ENCODE measurements at places on chromosomes 3 and 15.

DNA sequence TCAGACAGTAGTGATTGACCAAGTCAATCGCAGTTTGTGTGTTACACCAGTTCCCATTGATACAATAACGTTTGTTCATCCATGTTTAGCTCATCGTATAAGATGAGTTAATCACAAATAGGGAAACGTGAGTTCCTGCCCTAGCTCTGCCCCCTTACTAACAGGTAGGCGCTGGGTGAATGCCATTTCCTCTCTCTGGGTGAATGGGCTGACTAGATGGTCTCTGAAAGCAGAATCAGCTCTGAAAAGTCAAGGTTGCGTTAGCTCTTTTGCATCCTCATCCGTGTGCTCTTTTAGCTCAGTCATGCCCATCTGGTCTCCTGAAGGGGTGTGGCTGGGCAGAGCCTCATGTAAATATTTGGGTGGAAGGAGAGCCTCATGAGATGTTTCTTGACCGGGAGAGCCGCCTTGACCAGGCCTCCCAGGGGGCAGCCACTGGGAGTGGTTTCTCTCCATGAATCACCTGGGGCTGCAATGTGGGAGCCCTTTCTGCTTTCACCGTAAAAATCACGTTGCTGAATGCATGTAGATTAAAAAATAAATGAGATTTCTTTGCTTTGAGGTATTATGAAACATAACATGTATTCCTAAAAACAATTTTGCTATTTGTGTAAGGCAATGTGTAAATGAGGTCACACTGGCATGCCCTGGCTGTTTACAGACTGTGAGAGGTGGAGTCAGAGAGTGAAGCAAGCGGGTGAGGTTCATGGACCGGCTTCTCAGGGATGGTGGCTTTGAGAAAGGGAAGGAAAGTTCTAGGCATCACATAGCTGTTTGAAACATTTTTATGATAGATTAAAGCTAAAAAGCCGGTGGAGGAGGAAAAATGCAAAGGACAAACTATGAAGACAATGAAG is 108.4 kb upstream of the RASGRP1 start:
- DNase-seq, result no peak

GRCh38 chr3:178835033-178835432 is 236.6 kb downstream of the ZMAT3 start:
- DNase-seq, result no peak

DNA sequence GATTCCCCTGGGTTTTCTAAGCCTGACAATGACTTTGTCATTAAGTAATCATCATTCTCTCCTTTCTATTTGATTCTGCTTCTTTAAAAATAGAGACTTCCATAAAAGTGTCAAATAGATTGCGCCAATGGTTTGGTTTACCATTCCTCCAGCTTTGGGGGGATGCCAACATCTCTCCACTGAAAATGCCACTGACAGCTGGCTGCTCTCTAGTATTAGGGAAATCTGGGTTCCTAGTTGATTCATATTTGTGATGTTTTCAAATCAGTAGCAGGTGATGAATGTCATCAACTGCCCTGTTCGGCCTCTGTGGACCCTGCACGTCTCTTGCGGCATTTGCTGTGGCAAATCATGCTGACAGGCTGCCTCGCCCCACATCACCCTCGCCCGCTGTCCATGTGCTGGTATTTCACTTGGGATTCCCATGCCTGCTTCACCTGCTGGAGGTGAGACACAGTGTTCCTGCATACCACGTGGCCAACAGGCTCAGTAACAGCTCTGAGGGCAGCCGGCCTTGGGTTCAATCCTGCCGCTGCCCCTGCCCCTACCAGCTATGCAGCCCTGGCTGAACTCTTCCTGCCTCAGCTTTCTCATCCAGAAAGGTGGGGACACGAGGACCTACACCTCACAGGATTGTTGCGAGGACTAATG is 28.1 kb downstream of the ZXDC start:
- DNase-seq, result no peak

GRCh38 chr15:47299846-47300434 is 417.4 kb upstream of the SEMA6D start:
- no peak for DNase-seq

DNA sequence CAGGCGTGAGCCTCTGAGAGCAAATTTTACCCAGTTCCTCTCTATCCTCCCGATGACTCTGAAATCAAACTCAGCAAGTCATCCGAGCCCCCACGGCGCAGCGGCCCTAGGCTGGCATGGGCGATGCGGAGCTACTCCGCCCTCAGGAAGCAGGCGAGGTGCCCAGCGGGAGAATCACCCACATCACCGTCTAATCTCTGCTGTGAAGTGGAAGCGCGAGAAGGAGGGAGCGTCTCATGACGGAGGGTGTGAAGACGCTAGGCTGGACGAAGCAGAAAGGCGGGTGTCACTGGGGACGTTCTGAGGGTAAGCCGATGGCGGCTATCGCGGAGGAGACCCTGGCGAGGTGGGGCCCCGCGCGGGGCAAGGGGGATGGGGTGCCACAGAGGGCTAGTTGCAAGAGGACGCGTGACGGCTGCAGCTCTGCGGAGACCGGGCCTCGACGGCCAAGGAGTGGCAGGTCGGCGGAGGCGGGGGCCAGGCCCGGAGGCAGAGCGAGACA is 9.1 kb upstream of the GNAI2 start:
- no peak for DNase-seq

GRCh38 chr3:122094693-122095092 is 39.5 kb downstream of the CD86 start:
- no peak for DNase-seq

GRCh38 chr15:29119847-29120246 is 149.8 kb downstream of the NSMCE3 start:
- no peak for DNase-seq

GRCh38 chr3:64438812-64439211 is 213.5 kb upstream of the PRICKLE2 start:
- no peak for DNase-seq

DNA sequence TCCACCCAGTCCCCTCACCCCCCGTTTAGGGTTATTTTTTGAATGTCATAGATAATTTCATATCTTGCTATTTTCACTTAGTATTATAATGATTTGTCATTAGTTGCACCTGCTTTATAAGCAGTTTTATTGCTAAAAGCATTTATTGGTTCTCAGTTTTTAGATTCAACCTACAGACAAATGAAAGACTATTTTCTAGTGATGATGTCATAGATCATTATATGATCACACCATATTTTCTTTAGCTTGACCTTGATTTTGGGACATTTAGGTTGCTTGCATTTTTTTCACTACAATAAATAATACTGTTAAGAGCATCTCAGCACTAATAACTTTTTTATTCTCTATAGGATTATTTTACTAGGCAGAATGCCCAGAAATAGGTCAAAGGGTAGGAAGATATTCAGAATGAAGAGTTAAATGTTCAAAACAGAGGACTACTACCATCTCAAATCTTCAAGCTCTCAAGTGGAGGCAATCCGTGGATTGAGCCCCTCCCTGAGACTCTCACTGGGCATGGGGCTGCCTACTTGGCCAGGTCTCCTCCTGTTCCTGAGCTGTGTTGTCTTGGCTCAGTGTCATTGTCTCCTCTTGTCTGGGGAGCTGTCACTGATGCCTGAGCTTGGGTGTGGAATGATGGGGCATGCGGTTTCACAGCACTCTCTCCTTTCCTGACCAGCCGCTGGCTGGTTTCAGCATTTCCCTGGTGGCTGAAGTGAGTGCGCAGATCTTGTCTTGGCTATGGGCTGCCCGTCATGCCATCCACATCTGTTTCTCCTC is 28.4 kb downstream of the CHCHD6 start:
- no peak for DNase-seq

GRCh38 chr3:40379674-40380306 is 7.2 kb upstream of the ENTPD3 start:
- DNase-seq, result no peak

DNA sequence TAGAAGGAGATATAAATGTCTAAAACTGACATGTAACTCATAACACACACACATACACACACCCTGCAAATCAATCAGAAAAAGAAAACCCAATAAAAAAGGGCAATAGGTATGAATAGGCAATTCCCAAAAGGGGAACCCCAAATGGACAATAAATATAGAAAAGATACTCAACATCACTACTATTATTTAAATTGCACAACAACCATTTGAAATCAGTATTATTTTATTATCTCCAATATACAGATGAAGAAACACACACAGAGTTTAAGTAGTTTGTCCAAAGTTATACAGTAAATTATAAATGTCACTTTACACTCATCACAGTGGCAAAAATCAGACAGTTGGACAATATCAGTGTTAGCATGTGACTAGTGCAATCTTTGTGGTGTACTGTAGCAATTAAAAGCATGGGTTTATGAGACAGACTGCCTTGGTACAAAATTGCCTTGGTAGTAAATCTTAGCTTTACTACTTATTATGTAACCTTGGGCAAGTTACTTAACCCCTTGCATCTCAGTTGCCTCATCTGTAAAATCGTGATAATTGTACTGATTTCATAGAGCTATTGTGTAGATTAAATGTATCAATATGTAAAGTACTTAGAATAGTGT is 3.4 kb upstream of the FSTL1 start:
- no peak for DNase-seq

- peak; percentile 14 for DNase-seq
Measured at GRCh38 chr15:56244038-56244810, 545 bp upstream of the RFX7 start.

DNA sequence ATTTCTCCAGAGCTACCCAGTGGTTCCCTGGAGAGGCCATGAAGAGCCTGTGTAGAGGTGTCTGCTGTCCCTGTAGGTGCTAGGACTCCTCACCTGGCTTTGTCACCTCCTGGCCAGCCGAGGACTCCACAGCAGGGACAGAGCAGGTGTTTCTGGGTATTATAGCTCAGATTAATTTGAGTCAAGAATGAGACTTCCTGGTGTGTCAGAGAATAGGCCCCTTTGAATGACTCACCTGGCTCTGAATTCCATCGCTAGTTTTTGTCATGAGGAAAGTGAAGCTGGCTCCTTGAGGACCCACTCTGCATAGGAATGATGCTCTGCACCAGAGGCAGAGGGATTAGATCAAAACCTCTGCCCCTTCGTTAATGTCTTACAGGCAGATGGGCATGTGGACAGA is 167.5 kb upstream of the TOPAZ1 start:
- no peak for DNase-seq

DNA sequence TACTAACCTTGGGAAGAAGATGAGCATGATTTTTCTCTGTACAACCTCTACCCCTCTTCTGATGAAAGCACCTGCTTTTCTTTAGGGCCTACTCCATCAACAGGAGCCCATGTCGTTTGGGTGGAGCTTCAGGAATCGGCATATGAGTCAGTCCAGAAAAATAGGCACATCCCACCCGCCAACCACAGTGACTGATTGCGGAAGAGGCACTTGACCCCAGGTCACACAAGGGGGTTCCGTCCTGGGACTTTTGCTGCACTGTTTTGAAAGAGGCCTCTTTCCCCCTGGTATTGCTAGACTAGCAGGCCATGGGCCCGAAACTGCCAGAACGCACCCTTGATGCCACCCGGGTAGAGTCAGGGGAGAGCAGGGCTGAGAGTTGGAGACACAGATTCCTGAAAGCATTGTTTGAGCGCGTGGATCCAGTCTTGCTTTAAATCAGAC is 19.3 kb upstream of the NRROS start:
- DNase-seq, result peak; percentile 26

- no peak for DNase-seq
Measured at GRCh38 chr3:108250626-108251025, 28.4 kb upstream of the IFT57 start.

GRCh38 chr15:23441204-23441603 is 5.8 kb downstream of the GOLGA6L2 start:
- no peak for DNase-seq

- no peak for DNase-seq
Measured at GRCh38 chr3:184562878-184563560, 1.4 kb downstream of the EPHB3 start.

DNA sequence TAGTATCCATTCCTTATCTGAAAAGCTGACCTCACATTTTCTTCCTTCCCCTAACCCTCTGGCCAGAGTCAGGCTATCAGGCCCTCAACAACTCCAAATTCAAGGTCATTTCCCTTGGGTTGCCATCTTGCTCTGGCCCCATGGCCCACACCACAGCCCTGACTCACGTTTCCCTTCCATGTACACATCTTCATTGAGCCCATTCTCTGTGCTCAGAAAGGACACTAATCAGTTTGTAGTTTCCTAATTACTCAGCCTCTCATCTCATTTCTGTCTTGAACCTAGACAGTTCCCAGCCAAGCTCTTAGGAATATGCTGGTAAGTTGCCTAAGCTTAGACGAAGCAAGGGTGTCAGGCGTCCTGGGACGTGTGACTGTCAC is 14.9 kb downstream of the TGM5 start:
- DNase-seq, result no peak

DNA sequence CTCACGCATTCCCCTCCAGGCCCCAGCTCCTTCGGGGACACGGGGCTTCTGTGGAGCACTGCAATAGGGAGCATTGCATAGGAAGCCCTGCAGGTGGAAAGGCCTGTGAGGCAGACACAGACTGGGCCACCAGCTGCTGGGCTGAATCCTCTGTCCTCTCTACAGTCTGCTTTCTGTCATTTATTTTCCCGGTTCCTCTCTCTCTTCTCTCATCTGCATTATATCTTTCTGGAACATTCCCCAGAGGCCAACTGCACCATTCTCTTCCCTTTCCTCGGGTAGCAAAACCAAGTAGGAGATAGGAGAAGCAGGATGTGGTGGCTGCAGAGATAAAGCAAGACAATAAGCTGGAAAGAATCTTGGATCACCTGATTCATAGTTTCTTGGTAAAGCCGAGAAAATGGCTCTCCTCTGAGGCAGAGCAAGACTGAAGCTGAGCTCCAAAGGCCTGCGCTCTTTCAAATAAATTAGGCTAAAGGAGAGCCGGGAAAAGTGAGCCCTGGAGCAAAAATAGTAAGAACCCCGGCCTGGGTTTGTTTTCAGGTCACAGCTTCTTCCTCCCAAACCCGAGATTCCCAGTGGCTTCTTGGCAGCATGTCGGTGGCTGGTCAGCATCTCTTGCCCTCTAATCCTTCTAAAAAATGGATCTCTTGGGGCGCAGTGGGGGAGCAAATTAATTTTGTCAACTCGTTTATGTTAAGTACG is 5.3 kb downstream of the TM4SF4 start:
- no peak for DNase-seq

DNA sequence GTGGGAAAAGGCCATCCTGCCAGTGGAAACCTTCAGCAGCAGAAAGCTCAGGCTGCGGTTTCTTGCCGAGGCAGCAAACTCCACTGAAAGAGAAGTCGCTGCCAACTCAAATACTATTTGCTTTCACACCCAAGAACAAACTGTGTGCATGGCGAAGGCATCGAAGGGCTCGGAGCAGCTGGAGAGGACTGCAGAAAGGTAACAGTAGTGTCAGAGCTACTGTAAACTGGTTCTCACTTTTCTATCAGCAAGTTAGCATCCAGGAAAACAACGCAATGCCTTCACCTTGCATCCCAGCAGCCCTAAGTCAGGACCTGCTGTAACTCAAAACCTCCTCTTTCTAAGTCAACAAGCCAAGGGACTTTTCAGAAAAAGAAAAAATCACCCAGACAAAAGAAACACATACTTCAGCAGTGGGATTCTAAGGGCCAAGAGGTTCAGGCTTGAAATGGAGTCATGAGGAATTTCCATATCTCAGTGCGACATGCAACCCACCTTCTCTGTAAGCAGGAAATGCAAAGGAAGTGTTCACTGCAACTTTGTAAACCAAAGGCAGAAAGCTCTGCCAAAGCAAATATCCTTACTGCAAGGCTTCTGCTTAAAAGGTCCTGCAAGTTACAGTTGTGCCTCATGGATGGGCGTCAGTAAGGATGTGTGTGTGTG is 193.5 kb downstream of the FOXP1 start:
- DNase-seq, result peak; percentile 8

- DNase-seq, result no peak
Measured at GRCh38 chr3:184538666-184539431, 22.7 kb upstream of the EPHB3 start.

GRCh38 chr15:55108858-55109518 is 87.8 kb downstream of the RSL24D1 start:
- no peak for DNase-seq

Measured in NCI-H187 treated with DMSO at 0.1 percent for 48 hours (cell line).